ENCODE measurements at places on chromosomes 5 and 9.

GRCh38 chr5:79746642-79747569 lies 57.3 kb downstream of the CMYA5 start:
- no peak for DNase-seq

DNA sequence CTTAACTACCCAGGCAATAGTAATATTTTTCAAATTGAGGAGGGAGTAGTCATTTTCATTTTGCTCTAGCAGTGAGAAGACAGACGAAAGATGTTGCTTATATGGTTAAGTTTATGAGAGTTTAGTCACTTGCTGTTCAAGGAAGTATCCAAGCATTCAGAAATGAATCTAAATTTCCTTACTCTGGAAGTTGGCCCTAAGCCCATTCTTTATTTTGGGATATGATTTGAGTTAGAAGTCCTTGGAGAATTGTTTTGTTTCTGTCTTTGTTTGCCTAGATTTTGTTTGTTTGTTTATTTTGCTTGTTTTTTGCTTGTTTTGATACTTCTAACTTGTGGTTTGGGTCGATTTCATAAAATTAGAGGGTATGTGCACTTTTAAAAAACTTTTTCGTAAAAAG lies 146.4 kb upstream of the FGF10 start:
- no peak for DNase-seq

- no peak for DNase-seq
These were observed 126.1 kb upstream of the SAP30L start for GRCh38 chr5:154319736-154320135.

GRCh38 chr9:121171236-121171635 lies 30.4 kb downstream of the RAB14 start:
- DNase-seq: no peak

DNA sequence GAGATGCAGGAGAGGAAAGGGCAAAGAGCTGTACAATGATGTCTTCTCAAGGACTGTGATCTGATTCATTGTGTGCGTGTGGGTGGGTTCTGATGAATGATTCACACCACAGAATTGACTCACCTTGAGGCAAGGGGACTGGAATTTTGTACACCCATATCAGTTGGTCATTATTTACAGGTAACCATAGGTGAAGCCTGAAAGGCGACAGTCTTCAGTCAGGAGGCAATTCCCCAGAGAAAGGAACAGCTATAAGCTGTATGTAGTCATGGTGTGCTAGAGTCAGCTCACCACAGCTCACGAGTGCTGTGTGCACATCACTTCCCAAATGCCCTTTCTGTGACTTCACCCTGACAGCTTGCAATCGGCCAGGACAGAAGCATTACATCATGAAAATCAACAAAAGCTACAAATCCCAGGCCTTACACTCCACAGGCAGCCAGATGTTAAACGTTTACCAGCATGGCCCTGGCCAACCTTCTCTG lies 87.6 kb upstream of the RPS23 start:
- DNase-seq: no peak

DNA sequence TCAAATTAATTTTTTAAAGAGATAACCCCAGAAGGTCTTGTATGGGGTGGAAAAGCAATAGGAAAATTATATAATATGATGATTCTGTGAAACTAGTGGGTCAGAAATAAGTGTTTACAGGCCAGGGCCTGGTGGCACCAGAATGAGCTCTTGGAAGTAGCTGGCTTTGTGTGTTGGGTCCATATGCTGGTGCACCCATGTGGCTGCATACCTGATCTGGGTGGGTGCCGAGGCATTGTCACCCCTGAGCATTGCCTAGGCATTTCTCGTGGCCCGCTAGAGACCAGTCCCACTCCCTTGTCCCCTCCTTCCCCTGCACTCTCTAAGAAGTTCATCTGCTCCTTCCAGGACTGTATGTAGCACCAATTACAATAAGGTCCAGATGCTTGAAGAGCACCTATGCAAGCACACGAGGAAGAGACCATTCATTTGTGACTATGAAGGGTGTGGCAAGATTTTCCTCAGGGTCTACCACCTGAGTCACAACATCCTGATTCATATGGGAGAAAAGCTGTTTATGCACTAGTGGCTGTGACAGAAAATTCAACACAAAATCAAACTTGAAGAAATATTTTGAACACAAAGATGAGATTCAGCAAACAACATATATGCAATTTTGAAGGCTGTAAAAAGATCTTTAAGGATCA lies 19.8 kb upstream of the IL33 start:
- DNase-seq: no peak

DNA sequence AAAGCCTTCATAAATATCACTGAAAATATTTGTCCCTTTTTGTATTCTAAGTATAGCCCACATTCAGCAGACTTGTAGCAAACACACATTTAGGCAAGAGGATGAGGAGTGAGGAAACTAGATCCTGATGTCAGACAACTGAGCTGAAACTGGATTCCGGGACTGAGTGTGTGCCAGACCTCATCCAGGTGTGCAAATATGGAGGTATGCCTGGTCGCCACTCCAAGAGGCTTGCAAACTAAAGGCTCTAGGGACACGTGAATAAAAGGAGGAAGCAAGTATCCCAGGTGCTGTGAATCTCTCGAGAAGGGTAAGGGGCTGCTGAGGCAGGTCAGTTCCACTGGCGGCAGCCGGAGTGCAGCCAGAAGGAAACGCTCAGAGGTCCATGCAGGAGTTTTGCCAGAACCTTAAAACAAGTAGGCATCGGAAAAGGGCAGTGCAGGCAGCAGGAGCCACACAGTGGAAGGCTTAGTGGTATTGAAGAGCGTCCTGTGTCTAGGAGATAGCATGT lies 77.4 kb upstream of the ALDH1B1 start:
- DNase-seq: no peak

GRCh38 chr5:71832812-71833715 lies 114.0 kb downstream of the CARTPT start:
- no peak for DNase-seq

GRCh38 chr9:117462861-117463260 lies 48.0 kb upstream of the ASTN2 start:
- DNase-seq: no peak

DNA sequence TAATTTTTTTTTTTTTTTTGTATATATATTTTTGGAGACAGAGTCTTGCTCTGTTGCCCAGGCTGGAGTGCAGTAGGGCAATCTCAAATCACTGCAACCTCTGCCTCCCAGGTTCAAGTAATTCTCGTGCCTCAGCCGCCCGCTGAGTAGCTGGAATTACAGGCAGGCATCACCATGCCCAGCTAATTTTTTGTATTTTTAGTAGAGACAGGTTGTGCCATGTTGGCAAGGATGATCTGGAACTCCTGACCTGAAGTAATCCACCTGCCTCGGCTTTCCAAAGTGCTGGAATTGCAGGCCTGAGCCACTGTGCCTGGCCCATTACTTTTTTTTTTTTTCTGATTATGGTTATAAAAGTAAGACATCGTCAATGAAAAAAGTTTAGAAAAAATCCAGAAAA lies 84.0 kb upstream of the LMNB1 start:
- no peak for DNase-seq

GRCh38 chr5:163870441-163870840 lies 365.0 kb downstream of the MAT2B start:
- DNase-seq: no peak

DNA sequence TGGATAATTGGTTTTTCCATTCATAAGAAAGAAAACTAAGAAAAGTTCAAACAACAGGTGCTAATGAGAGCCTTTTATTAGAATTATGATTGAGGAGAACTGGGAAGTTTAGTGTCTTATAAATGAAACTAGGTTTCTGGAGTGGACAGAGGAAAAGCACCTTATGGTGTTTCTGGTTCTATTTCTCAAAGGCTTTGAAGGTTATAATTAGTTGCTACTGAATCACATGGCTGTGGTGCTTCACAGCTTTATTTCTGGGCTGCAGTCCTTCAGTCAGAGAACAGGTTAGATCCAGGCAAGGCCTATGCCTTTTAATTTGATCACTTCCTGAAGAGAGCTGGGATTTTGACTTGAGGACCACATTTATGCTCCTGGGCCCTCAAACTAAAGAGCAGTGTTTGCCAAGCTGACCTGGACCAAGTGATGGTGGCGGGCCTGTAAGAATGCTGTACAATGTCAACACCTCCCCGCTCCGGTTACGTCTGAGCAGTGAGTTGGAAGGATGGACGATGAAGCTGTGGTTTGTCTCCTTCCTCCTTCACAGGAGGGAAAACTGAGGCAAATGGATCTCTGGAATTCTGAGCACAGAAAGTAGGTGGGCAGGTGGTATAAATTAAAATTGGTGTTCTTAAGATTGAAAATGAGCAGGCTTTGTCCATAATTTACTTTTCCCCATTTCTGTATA lies 56.0 kb downstream of the ZNF462 start:
- no peak for DNase-seq

DNA sequence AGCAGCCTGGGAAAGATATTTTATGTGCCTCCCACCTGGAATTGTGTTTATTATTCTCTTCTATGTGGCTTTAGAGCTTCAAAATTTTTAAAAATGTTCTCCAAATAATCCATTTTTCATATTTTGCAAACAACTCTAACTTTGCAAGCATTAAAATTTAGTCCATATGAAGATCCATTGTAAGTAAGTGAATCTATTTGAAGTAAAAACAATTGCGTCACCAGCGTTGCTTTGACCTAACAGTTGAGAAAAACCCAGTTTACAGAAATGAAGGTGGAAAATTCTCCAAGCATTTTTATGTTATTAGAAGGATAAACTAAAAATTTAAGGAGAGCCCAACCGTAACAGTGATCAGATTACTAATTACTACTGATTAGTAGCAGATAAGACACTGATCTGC lies 38.9 kb upstream of the TLX3 start:
- DNase-seq: no peak

- no peak for DNase-seq
These were observed 43.4 kb downstream of the DUSP1 start for GRCh38 chr5:172727551-172727950.

DNA sequence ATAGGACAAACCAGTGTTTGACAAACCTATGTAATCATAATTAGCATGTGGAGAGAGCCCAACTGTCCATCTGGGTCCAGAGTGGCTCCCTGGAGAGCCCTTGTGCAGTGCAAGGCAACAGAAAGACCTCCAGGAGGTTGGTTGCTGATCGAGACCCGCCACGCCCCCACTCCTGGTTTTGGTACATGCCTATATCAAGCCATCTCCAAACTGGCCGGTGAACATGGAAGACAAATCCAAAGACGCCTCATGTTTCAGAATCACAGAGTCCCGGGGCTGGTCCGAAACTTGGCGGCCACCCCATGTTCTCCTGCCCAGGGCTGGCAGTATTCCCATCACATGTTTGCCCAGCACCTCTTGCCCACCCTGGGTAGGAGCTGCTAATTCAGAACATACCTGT lies 140.2 kb downstream of the PAX5 start:
- no peak for DNase-seq

DNA sequence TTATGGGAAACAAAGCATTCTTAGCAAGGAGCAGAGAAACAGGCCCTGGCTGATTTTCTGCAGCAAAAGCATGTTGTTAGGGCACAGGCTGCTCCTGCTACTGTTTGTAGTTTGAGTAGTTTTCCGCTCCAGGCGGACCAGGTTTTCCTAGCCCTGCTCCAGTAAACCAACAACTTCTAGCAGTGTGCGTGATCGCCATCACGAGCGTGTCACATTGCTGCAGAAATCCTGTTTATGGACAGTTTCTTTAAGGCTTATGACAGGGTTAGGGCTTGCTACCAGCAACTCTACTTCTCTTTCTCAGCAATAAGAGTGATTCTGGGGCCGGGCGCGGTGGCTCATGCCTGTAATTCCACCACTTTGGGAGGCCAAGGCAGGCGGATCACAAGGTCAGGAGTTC lies 803.9 kb upstream of the CDH10 start:
- no peak for DNase-seq

DNA sequence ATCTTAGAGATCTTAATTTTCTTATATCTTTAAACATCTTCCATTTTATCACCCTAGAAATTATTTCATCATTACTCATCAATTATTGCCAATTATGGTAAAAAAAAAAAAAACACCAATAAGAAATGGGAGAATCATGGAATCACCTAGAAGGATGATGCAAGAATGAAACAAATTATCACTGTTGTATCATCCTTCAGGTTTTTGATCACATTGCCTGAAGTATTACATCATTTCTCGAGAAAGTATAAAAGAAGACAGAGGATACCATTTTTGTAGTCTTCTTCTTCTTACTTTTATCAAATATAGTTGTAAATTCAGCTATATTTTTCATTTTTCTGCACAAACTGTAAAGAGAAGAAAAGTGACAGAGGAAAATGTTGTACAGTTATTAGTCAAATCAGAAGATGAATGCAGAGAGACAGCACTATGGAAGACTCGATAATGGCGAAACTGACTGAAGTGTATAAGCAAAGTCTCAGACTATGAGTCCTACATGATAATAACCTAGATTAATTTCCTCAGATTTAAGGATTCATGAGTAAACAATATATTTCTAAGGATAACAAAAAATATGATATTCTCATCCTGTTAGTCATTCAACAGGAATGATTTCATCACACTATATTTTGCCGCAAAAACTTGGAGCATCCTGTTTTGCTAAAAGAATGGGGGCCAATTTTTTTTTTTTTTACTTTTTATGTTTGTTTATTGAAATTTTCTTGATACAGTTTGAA lies 5.9 kb upstream of the STC2 start:
- DNase-seq: no peak

DNA sequence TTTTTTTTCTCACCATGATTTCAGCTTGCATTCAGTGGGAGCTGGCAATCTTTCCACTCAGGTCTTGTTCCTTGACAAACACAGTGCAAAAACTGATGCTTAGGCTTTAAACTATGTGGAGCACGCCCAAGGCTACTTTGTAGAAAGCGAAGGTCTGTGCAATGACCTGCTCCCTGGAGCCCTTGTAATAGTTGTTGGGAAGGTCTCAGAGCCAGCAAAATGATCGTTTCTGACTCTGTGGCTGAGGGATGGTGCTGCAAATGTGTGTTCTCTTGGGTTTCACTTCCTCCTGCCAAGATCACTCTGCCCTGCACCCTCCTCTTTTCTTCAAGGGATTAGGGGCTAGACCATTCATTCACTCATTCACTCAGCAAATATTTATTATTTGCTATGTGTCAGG lies 249.7 kb upstream of the MAP3K1 start:
- DNase-seq: no peak

DNA sequence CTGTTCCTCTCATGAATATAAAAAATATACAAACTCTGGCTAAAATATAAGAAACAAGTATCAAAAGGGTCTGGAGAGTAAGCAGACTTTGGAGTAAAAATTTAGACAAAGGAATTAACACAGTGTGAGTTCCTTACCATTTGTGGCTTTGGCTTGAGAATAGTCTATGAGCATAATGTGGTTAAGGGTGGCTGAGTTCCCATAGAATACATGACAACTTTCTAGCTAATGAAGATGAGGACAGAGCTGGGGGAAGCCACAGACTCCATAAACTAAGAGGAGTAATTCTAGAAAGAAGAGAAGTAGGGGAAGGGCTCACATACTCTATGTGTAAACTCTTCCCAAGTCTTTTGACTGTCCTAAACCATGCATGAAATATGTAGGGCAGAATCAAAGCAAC lies 79.4 kb downstream of the CAAP1 start:
- no peak for DNase-seq

GRCh38 chr9:78118742-78119473 lies 87.3 kb upstream of the GNAQ start:
- no peak for DNase-seq

DNA sequence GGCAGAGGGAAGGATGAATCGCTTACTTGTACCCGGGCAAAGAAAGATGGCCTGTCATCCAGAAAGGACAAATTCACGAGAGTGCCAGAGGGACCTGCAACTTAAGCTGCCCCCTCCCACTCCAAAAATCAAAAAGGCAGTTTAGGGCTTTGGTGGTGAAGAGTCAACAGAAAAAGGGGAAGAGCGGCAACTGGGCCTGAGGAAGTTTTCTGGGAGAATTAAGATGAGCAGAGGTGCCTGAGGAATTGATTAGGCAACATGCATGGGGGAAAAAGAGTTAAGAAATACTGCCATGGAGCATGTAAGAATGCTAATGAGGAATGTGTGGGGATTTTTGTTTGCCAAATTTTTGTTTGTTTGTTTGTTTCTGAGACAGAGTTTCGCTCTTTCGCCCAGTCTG lies 1.8 kb upstream of the ACTL7B start:
- no peak for DNase-seq
